ENCODE measurements at places on chromosomes 11 and 22. TPM values are rescaled to one million over a fixed set of nuclear protein-coding genes. Genes with fewer than 3 reads are reported as not detected.

MN1 gene
- total RNA-seq, result 3.4 TPM

LSP1 gene
- 3.2 TPM for total RNA-seq

SCGB1D2 gene
- total RNA-seq, result not detected

PDE2A gene
- total RNA-seq, result 1.2 TPM

ZMAT5 gene
- total RNA-seq, result 19.2 TPM

ADORA2A gene
- 0.48 TPM for total RNA-seq
